ENCODE measurements at places on chromosomes 7 and 10.
A peak's percentile ranks its signal among the peaks of the same experiment; 100 is the strongest.

GRCh38 chr10:100571084-100571856 is 35.5 kb downstream of the HIF1AN start:
- no peak for DNase-seq

DNA sequence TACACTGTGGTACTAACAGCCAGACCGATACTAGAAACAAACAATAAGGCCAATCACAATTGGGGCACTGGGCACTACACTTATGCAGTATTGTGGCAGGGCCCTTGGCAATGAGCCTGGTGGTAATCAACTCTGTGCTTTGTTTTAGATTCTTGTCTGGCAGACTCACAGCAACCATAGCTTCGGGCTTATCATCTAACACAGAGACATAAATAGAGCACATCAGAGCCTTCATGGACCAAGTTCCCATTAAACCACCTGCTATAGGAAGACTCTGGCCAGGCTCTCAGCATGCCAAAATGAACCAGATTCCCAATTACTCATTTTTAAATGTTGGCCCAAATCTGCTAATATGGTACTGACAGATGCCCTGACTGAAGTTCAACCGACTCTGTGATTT is 218.6 kb downstream of the DGKI start:
- DNase-seq = no peak

DNA sequence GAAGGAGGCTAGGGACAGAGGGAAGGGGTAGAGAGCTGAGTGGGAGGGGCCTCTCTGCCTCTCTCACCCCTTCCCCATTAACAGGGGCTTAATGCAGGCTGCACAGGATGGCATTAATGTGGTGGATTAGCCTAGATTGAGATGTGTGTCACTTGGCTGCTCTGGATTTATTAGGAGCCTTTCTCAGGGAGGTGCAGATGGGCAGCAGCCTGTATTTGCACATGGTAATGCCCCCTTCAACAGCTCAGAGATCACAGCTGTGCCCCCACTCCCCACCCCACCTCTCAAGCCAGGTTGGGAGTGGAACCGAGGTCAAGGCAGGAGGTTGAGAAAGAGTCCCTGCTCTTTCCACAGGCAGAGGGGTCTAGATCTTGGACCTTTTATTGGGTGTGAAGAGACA is 7.3 kb downstream of the PITX3 start:
- DNase-seq = no peak

DNA sequence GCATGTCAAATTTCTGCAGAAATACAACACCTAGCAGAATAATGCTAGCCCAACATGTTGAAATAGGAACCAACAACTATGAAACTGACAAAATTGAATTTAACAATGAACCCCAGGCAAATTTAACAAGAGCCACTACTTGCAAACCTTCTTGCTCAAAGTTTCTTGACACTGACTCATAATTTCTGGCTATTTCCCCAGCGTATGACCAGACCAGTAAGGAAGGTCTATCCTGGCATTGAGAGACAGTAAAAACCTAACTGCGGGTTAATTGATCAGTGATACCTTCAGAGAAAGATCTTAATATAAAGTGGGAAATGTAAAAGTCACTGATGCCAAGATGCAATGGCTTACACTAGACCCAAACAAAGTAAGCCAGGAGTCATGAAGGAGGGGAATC is 510.1 kb downstream of the ARL4A start:
- DNase-seq = no peak

GRCh38 chr10:97640868-97641811 is 669 bp downstream of the PI4K2A start:
- peak; percentile 63 for DNase-seq

DNA sequence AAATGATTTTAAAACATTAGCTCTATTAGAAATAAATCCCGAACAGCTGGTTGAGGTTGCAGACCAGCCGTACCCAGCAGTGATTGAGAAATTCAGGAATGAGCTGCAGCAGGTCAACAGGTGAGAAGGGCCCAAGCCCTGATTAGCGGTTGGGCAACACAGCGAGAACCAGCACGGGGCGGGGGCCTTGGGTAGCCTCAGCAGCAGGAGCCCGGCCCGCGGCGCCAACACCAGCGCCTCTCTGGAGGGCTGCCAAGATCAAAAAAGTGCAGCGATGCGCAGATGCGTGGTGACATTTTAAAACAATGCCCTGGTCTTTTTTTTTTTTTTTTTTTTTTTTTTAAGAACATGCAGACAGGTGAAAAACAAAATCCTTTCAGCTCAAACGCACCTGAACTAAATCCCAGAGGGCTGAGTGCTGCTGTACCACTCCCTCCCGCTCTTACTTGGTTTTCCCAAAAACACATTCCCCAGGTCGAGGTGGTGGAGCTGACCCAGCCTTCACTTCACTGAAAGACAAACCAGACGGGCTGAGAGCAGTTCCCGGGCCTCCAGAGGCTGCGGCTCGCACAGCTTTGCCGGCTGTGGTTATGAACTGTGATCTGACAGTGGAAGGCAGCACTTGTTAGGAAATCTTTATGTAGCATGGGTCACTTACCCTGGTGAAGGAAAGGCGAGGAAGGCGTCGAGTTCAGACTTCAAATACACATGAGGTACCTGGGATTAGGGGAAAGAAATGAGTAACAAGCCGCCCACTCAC is 579.4 kb downstream of the SDK1 start:
- DNase-seq = no peak

GRCh38 chr10:119131512-119132240 is 27.8 kb downstream of the DENND10 start:
- peak; percentile 18 for DNase-seq

DNA sequence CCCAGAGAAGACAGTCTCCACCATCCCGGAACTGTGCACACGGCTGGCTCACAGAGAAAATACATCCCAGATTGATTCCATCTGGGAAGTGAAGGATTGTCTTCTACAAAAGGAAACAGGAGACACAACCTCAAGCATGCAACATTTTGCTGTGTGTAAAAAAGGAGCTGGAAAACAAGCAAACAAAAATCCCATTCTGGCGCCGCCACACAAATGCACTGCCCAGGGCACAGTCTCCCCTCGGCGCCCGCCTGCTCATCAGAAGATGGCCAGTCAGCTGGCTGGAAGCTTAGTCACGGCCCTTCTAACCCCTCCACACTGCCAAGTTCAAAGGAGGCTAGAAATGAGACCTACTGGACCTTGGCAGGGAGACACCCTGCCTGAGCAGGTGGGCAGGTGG is 14.1 kb upstream of the CYTH3 start:
- peak; percentile 70 for DNase-seq

All from AG10803 (cell line).